ENCODE measurements at places on chromosomes 7 and 10. TPM values are rescaled to one million over a fixed set of nuclear protein-coding genes. Genes with fewer than 3 reads are reported as not detected.

Gene PRTFDC1
- 13.5 TPM for polyA plus RNA-seq

DNA sequence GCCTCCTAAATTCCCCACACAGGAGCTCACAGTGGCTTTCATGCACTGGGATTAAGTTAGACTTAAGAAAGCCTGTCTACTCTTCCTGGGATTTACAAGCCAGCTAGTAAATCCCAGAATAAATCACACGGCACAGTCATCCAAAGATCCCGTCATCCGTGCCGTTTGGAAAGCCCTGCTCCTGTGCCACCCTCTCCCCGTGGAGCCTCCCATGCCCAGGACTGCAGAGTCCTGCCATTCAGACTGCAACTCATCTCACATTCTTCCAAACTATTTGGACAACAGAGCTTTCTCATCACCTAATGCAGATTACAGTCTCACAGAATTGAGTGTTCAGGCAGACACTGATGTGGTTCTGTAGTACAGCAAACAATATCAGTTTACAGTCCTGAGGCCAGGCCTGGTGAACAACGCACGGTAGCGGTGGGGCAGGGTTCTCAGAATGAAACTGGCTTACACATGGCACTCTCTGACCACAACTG is 166.5 kb downstream of the EGFR start:
- DNase-seq, result no peak

DNA sequence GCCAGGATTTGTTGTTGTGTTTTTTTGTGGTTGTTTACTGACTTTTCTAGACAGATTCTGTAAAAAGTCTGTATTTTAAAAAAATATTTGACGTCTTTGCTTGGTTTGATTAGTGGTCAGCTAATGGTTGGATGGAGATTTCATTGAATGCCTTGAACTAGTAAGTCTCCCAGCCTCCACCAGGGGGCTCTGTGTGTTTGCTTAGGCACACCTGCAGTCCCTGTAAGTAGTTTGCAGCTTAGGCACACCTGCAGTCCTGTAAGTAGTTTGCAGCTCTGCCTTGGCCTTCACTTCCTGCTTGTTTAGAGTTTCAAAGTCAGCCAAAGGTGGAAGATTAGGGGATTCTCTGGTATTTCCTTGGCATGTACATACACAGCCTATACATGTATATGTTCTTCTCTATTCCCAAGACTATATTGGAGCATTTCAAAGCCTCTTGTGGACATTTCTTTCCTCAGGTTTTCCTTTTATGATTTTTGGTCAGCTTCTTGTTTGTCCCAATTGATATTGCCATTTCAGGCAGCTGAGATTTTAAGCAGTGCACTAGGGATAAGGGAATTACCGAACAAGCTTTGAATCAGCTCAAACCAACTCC is 101.6 kb downstream of the CCSER2 start:
- no peak for DNase-seq

GRCh38 chr7:73735528-73735905 is 3.1 kb downstream of the ABHD11 start:
- no peak for DNase-seq

Gene HABP2
- 0.19 TPM for polyA plus RNA-seq

DNA sequence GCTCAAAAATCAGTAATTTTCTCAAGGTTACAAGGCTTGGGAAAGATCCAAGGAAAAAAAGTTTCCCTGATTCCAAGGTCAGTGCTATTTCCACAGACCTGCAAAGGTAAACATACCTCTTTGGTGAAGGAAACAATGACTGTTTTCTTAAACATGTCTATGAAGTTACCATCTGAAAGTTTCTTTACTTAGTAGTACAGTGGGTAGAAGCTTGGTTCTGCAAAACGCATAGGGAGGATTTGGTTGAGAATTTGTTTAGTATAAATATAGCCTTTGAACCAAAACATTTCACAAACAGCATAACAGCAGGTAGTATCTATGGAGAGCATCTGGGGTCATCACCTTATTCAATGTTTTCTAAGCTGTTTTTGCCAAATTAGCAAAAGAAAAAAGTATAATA is 169.6 kb downstream of the CCSER2 start:
- no peak for DNase-seq

Gene OR6B1
- polyA plus RNA-seq, result not detected

- no peak for DNase-seq
These were observed 257.3 kb upstream of the TCERG1L start for GRCh38 chr10:131568866-131569265.

DNA sequence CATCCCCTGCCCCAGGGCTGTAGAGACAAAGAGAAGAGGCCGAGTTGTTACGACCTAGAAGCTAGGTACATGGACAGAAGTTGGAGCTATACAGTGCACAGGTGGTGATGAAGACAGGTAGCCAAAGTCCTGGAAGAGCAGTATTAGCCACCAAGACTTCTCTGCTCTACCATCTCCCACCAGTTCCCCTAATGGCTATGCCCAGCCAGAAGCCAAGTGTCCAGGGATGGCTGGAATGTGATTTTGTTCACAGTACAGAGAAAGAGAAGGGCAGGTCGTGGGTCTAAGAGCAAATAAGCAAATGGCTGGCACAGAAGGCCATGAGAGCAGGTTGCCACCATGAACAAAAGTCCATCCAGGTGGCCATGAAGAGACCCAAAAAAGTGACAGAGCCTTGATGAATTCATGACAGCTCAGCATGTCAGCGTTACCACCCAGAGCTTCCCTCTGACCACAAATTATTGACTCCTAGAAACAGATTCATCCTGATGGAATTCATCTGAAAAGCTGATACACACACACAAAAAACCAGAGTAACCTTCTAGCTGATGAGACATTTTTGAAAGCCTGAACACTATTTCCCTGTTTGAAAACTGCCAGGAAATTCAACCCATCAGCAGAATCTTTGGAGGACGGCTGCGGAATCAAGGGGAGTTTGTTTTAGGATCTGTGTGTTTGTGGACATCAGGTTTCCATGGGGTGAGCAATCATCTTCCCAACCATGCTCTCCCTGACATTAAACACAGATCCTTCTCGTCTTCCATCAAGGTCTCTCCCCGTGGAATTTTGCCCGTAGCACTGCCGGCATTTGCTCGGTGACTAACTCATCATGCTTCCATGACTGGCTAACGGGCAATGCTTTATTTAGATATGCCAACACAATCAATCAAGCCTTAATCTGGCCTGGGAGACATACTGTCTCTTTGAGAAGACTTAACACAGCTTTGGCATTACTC is 906.7 kb upstream of the AUTS2 start:
- DNase-seq, result no peak

- no peak for DNase-seq
These were observed 376.9 kb upstream of the NRG3 start for GRCh38 chr10:81498011-81498551.

DNA sequence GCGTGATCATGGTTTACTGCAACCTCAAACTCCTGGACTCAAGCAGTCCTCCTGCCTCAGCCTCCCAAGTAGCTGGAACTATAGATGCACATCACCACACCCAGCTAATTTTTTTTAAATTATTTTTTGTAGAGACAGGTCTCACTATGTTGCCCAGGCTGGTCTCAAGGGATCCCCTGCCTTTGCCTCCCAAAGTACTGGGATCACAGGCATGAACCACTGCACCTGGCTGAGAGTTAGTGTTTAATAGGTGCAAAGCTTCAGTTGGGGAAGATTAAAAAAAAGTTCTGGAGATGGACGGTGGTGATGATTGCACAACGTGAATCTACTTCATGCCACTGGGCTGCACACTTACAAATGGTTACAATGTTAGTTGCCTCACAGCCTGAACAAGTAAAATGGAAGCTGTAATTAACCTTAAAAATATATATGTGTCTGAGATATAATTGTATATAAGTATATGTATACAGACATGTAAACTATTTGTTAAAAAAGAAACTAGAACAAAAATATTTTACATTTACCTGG is 106.4 kb upstream of the ZNF438 start:
- no peak for DNase-seq

DNA sequence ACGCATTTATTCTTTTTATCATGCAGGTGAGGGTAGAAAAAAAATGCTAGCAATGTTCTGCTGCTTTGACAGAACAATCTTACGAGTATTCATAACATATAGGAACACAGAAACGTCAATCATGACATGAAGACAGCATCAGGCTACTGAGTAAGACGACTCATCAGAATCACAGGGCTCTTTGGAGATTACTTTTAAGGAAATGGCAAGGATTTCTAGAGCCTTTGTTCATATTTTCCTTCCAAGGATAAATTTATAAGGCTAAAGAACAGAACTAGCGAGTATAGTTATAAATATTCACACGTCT is 39.8 kb upstream of the DNAJC1 start:
- DNase-seq, result no peak

Gene SLC29A4
- polyA plus RNA-seq, result 37.6 TPM

GRCh38 chr7:76411626-76412025 is 2.1 kb upstream of the SSC4D start:
- no peak for DNase-seq

- DNase-seq, result no peak
These were observed 160.8 kb downstream of the SPAG6 start for GRCh38 chr10:22505911-22506685.

Gene ABCC2
- polyA plus RNA-seq, result 1.0 TPM

Gene ARHGEF35
- polyA plus RNA-seq, result 1.2 TPM

DNA sequence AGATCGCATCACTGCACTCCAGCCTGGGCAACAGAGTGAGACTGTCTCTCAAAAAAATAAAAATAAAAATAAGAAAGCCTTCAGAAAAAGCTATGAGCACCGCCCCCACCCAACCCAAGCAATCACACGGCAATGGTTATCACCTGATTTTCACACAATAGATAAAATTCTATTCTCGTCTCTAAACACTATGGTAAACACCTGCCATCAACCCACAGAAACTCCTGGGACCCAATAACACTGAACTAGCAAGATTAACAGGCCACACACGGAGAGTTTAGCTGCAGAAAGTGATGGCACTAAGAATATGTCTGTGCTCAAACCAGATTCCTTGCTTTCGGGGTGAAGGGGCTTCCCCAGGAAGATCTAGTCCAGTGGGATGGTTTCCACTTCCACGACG is 173.8 kb downstream of the DIP2C start:
- DNase-seq, result no peak

DNA sequence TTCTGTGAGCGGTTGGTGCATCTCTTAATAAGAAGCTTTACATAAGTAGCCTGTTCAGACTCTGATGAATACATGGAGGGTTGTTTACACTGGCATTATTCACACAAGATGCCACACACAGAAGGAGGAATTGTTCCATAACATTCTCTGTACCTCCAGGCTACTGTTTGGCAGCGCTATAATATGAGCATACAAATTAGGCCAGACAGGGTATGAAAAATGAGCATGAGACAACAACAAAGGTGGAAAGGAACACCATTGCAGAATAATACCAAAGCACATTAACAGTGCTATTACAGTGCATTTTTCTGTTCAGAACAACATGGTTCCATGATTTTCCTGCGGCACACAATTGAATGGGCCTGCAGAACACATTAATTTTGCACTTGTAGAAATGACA is 417.2 kb upstream of the C7orf33 start:
- DNase-seq, result no peak

- DNase-seq, result no peak
These were observed 149.4 kb downstream of the WDR37 start for GRCh38 chr10:1205450-1206030.

Gene EPHB4
- 38.8 TPM for polyA plus RNA-seq

Gene H2BK1
- polyA plus RNA-seq, result not detected

Gene CYP3A4
- polyA plus RNA-seq, result 0.22 TPM

GRCh38 chr7:70113536-70113935 is 515.3 kb downstream of the AUTS2 start:
- DNase-seq, result no peak

Gene SPDYE2
- polyA plus RNA-seq, result 7.4 TPM

GRCh38 chr10:4725917-4726606 is 99.9 kb upstream of the AKR1E2 start:
- no peak for DNase-seq

Gene PDE1C
- 3.0 TPM for polyA plus RNA-seq

DNA sequence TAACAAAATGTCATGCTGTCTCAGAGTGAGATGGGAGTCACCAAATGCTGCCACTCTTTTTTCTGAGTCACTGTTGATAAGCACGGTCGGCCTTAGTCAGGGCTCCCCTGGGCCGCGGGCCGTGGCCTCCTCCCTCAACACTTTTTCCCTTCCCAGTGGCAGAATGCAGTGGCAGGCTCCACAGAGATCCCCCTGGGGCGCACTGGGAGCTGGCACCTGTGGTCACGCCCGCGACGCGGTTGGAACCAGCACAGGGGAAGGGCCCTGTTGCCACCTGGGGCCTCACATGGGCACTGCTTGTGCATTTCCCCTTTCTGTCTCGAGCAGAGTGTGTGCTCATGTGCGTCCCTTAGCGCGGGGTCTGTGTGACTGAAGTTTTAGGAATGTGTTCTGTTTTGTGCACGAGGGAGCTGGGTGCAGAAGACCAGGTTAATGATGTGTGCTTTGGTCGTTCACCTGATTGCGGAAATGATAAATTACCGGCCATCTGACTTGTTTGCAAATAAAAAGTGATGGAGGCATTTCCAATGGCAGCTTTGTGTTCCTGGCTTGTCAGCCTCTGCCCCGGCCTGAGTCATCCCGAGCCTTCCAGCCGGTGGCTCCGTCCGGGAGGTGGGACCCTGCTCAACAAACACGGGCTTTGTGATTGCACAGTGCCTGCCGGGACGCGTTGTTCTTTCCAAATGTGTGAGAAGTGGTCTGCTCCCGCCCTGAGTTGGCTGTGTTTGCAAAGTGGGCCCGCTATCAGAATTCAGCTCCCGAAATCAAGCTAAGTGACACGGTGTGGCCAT is 100.7 kb downstream of the NKX6-2 start:
- no peak for DNase-seq

GRCh38 chr7:151679881-151680612 is 160.4 kb upstream of the RHEB start:
- no peak for DNase-seq

Gene SFTPD
- polyA plus RNA-seq, result 1.5 TPM

DNA sequence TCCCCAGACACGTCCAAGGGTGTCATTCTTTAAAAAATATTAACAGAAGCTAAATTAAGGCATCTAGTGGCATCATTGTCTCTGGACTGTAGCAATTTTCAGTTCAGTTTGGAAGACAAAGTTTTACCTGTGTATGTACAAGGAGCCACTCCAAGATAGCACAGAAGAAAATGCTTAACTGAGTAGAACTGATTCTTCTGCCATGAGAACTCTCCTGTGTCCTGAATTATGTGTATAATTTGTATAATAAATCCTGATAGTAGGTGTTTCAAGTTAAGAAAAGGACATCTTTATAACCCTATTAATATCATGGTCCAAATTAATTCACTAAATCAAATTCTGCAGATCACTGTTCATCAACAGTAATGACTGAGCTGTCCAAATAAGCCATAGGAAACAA is 1104.0 kb downstream of the XPNPEP1 start:
- DNase-seq, result no peak

DNA sequence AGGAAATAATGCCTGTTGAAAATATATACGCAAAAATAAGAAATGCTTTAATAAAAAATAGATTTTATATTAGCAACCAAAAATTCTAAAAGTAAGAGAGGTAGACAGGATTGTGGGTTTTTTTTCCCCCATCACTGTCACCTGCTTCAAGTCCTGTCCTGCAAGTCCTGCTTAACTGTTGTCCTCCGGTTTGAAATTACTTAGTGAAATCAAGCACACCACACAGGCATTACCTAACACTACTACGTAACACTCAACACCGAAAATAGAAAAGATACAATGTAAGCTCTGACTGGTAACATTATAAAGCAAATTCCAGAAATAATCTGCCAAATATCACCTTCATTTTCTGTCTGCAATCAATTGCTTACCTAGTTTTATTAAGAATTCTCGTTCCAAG is 90.9 kb downstream of the UPF2 start:
- DNase-seq, result no peak

Measured in forelimb muscle (tissue), 1 donor.